ENCODE measurements at places on chromosomes 6 and 20. TPM values are rescaled to one million over a fixed set of nuclear protein-coding genes. Genes with fewer than 3 reads are reported as not detected.

DNA sequence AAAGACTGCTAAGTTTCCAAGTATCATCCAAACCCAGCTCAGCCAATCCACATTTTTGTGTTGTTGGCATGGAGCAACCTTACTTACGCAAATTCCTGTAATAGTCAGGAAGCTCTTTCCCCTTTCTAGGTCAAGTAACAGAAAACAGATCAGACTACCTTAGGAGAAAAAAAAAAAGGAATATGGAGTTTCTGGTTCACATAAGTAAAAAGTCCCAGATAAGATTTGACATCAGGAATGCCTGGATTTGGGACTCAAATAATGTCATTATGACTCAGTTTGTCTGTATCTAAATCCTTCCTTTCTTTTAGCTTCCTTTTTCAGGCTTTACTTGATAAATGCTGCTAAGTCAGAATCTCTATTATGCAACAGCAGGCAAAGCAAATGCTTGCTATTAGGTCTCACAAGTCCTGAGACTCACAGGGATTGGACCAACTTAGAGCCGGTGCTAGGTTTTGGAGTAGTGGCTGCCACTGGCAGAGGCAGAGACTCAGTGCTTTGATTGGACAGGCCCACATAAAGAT lies 44.5 kb downstream of the NCOA7 start:
- no peaks in the 10 kb centered on the region for H3K36me3 ChIP-seq
- H3K27ac ChIP-seq = peak overlapping the region; percentile 32
- no peak for DNase-seq
- peaks cover 9% of the 10 kb centered on the region for H3K4me1 ChIP-seq

DNA sequence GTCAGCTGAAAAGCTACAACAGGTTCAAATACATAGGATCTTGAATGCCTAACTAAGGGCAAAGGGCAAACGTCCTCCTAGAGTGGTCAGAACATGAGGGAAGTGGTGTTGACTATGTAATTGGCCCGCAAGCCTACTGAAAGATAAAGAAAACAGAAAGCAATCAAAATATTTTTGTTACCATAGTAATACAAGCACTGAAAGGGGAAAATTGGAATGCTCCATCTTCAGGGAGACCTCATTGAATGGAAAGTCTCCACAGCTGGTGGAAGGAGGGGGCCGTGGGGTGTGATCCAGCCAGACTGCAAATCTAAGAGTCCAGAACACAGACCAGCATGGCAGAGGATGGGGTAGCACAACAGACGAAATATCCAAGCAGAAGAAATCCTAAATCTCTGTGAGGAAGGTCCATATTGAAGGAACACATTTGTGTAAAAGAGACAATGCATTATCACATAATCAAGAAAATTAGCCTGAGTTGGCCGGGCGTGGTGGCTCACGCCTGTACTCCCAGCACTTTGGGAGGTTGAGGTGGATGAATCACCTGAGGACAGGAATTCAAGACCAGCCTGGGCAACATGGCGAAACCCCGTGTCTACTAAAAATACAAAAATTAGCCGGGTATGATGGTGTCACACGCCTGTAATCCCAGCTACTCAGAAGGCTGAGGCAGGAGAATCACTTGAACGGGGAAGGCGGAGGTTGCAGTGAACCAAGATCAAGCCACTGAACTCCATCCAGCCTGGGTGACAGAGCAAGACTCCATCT lies 39.5 kb downstream of the MTFR2 start:
- no peaks in the 10 kb centered on the region for H3K27me3 ChIP-seq
- no peaks in the 10 kb centered on the region for H3K36me3 ChIP-seq
- H3K4me1 ChIP-seq = no peaks in the 10 kb centered on the region
- no peak for DNase-seq
- H3K4me3 ChIP-seq = no peak overlapping the region
- no peak overlapping the region for H3K27ac ChIP-seq

- no peak overlapping the region for H3K27ac ChIP-seq
- H3K27me3 ChIP-seq = no peaks in the 10 kb centered on the region
- no peaks in the 10 kb centered on the region for H3K4me1 ChIP-seq
Observed at GRCh38 chr6:36501686-36502085, 45.6 kb downstream of the STK38 start.

DNA sequence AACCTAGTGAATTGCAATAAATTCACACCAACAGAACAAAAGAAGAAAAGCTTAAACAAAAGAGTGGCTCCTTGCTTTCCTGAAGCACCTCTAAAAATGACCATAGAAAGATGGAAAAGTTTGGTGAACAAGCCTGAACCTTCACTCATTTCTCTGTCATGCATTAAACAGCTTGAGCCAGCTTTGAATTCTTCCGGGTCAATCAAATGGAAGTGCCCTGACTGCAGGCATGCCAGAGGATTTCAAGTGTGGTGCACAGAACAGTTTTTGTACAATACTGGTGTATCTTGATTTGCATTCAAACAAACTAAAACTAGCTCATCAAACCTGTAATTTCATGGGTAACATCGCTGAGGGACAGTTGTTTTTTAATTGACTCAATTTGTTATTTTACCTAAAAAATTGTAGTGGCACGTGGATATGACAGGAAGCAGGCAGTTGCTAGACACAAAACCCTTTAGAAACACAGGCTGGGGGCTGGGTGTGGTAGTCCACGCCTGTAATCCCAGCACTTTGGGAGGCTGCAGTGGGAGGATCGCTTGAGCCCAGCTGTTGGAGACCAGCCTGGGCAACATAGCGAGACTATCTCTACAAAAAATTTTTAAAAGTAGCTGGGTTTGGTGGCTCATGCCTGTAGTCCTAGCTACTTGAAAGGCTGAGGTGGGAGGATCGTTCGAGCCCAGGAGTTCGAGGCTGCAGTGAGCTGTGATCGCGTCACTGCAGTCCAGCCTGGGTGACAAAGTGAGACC lies 9.1 kb downstream of the CASS4 start:
- H3K27me3 ChIP-seq = no peaks in the 10 kb centered on the region
- no peak overlapping the region for H3K4me3 ChIP-seq
- no peak for DNase-seq
- H3K27ac ChIP-seq = no peak overlapping the region
- no peaks in the 10 kb centered on the region for H3K36me3 ChIP-seq
- H3K4me1 ChIP-seq = peaks cover 29% of the 10 kb centered on the region

DNA sequence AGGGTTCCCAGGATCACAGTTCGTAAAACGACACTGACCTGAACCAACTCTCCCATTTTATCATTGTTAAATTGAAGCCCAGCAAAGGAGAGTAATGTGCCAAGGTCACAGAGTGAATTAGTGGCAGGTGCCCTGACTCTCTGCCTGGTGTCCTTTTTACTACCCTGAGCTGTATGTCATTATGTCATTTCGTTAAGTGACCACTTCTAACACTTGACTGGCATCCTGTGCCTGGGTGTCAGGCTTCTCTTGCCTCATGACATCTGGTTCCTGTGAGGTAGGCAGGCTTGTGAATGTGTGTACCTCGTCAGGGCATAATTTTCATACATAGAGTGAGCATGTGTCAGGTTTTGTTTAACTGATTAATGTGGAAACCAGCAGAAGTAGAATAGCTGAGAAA lies 48.6 kb downstream of the RALY start:
- no peak overlapping the region for H3K27ac ChIP-seq
- no peak overlapping the region for H3K4me3 ChIP-seq
- H3K4me1 ChIP-seq = peaks cover 15% of the 10 kb centered on the region

DNA sequence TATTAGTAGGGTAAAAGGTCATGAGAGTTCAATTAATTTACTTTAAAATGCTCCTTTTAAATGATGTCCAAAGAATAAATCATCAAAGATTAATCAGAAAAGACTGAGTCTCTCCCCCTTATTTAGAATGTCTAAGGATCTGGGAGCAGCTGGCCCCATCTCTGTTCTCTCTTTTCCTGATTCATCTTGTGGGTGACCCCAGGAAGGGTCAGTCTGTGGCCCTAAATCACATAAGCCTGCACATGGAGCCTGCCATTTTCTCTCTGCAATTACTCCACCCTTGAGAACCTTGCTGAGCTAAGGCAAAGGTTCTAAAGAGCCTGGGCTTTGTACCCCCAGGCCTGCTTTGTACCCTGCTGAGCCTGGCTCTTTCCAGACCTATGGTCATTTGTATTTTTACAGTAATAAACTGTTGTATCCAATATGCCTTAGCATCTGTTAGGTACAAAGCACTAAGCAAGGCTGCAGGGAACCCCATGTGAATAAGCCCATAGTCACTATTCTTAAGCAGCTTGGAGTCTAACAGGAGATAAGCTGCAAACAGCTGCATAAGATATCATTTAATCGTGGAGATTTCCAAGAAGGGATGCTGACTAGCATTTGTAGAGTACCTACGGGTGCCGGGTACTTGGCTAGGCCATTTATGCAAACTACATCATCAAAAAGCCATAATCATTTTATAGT lies 431.0 kb upstream of the MARCKS start:
- no peak overlapping the region for H3K4me3 ChIP-seq
- no peaks in the 10 kb centered on the region for H3K4me1 ChIP-seq
- no peaks in the 10 kb centered on the region for H3K36me3 ChIP-seq
- no peak overlapping the region for H3K27ac ChIP-seq

DNA sequence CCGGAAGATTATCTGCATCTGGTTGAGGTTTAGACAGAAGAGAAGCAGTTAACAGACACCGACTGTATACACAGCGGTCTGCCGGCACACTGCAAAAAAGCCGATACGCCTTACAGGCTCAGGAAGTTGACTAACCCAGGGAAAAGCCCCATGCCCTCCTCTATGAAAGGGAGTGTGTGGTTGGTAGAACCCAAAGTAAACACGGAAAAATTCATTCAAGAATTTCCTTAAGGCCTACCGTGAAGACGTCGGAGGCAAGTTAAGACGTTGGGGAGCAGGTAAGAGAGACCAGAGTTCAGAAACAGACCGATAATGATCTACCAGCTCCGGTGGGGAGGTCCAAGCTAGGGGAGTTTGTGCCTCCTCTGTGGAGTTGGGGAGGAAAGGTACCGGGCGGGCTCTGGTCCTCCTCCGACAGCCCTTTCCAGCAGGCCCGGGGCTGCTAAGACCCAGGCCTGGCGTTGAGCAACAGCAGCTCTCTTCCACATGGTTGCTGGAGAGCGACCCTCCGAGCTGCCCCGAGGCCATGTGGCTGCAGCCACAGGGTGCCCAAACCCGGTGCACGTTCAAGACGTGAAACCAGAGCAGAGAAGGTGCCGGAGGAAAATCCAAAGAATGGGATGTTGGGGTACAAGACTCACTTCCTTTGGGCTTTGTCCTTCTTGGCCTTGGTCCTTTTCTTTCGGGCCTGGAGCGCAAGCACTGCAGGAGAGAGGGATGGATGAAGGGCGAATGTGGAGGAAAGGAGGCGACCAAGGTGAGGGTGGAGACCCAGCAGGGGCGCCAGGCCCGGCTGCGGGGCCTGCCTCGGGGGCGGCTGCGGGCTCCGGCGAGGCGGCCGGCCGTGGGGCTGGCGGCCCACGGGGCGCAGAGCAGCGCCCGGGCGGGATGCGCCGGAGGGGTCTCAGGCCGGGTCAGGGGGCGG lies 809 bp downstream of the SRPK1 start:
- peaks cover 11% of the 10 kb centered on the region for H3K4me1 ChIP-seq
- peak; percentile 5 for DNase-seq
- no peaks in the 10 kb centered on the region for H3K27me3 ChIP-seq
- H3K27ac ChIP-seq = peak overlapping the region; percentile 94
- peak overlapping the region; percentile 95 for H3K4me3 ChIP-seq

The CLVS2 gene
- not detected for total RNA-seq

- no peak overlapping the region for H3K27ac ChIP-seq
- no peak overlapping the region for H3K4me3 ChIP-seq
- no peaks in the 10 kb centered on the region for H3K27me3 ChIP-seq
- no peaks in the 10 kb centered on the region for H3K4me1 ChIP-seq
- H3K36me3 ChIP-seq = no peaks in the 10 kb centered on the region
Observed at GRCh38 chr6:161673026-161673425, 399.2 kb upstream of the AGPAT4 start.

DNA sequence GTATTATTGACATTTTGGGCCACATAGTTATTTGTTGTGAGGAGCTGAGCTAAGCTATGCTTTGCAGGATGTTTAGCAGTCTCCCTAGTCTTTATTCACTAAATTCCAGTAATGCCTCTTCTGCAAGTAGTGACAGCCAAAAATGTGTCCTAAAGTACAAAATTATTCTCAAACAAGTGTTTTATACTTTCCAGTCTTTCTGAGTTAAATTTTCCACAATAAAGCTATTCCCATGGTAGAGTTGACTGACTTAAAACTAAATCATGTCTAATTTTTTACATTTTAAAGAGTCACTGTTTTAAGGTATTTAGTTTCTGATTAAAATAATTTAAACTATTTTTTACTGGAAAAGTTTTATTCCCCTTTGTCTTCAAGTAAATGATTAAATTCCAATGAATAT lies 717.8 kb upstream of the HS3ST5 start:
- no peak for DNase-seq
- H3K36me3 ChIP-seq = no peaks in the 10 kb centered on the region
- H3K27me3 ChIP-seq = no peaks in the 10 kb centered on the region
- H3K4me3 ChIP-seq = no peak overlapping the region

DNA sequence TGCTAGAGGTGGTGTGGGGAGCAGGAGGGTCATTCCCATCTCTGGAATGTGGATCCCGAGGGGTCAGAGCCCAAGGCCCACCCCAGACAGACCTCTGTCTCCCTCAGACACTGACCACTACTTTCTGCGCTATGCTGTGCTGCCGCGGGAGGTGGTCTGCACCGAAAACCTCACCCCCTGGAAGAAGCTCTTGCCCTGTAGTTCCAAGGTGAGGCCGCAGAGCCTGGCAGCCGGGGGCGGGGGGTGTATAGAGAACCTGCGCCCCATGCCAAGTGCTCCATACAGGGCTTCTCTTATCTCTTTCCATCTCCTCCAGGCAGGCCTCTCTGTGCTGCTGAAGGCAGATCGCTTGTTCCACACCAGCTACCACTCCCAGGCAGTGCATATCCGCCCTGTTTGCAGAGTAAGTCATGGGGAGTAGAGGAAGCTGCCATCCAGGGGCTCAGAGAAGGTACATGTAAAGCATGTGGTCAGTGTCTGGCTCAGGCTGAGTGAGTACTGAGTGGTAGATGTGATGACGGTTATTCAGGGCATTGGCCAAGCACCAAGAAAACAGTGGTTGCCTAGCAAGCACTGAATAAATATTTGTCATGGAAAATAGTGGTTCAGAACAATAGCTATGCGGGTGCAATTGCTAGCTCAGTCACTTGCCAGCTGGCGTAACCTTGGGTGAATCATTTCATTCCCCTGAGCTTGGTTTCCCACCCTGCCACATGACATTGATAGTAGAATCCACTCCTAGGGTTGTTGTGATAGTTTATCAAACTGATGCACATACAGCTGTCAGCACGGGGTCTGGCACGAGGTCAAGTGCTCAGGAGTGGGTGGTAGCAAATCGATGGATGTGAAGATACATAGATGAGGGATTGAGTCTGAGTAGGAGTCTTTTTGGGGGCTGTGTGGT lies 3.5 kb downstream of the PIGT start:
- no peak for DNase-seq
- H3K27ac ChIP-seq = peak overlapping the region; percentile 90
- H3K4me3 ChIP-seq = no peak overlapping the region
- H3K36me3 ChIP-seq = peaks cover 38% of the 10 kb centered on the region
- no peaks in the 10 kb centered on the region for H3K27me3 ChIP-seq

Data from esophagus squamous epithelium (tissue), 5 donors.